ENCODE measurements at places on chromosomes 1 and 21.

DNA sequence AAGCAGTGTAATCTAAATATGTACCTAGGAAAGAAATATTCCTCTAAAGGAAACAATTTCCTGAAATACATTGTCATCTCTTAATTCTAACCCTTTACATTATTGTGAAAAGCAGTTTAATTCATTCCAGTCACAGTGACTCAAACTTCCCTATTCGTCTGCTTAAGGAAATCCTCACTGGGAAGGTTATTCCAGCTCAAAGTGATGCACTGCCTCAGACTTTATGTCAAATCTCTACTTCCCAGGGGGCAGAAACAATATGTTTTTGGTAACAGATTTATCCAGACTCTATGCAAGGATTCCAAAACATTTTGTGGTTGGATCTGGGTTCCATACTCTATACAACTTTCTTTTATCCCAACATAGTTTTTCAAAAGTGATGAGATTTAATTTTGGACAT is 145.2 kb downstream of the NTMT2 start:
- no peak for DNase-seq

- no peak for DNase-seq
Measured at GRCh38 chr1:25073640-25074270, 143.7 kb upstream of the RUNX3 start.

DNA sequence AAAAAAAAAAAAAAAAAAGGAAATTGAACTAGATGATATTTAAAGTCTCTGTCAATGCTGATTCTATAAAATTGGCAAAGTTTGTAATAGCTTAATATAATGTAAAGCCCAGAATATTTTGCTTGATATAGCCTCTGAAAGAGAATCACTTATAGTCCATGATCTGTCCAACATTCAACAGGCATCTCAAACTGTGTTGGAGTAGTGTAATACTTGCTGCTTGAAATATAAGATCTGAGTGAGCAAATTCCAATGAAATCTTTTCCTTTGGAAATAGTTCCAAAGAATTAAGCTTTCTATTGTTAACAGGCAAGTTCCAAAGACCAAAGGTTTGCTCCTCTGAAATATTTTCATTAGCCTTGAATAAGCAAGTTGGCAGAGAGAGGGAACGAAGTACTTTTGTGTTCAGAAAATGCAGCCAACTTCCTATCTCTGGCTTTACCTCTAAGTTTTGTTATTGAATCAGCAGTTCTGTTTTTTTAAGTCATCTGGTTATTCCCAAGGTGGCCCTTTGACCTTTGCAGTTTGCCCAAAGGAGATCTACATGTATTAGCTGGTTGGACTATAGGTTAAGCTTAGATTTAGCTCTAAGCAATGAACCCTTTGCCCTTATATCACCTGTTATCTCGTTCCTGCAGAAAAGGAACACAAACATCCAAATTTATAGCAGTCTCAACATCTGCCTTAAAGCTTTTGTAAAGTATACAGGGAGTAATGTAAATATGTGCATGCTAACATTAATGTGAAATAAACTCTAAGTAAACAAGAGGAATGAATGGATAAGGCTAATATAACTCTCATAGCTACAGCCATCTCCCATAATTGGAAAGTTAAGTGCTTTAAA is 24.4 kb upstream of the CEP350 start:
- DNase-seq, result no peak

DNA sequence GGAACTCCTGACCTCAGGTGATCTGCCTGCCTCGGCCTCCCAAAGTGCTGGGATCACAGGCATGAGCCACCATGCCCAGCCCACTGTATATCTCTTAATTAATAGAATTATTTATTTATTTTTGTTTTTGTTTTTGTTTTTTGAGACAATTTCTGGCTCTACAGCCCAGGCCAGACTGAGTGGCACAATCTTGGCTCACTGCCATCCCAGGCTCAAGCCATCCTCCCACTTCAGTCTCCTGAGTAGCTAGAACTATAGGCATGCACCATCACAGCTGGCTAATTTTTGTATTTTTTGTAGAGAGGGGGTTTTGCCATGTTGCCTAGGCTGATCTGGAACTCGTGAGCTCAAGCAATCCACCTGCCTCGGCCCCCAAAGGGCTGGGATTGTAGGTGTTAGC is 15.7 kb upstream of the WDTC1 start:
- DNase-seq, result no peak

DNA sequence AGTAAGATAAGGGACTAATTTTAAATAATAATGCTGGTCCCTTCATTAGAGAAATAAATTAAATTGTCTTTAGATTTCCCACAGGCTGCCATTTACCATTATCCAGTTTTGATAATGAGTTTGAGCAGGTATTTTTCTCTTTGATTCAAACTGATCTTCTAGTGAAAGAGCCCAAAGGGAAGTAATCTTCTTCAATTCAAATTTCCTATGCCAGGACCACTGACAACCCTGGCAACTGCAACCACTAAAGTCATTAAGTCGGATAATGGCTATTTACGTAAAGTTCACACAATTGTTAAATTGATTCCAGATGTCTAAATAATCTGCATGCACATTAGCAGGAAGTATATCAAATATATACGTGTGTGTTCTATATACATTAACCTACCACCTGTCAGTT is 399.3 kb downstream of the PTPRC start:
- no peak for DNase-seq

GRCh38 chr1:194159941-194160340 is 973.5 kb upstream of the B3GALT2 start:
- no peak for DNase-seq
